ENCODE measurements at places on chromosomes 7 and 10.

- no peak for DNase-seq
These were observed 91.5 kb downstream of the TCERG1L start for GRCh38 chr10:131219955-131220489.

DNA sequence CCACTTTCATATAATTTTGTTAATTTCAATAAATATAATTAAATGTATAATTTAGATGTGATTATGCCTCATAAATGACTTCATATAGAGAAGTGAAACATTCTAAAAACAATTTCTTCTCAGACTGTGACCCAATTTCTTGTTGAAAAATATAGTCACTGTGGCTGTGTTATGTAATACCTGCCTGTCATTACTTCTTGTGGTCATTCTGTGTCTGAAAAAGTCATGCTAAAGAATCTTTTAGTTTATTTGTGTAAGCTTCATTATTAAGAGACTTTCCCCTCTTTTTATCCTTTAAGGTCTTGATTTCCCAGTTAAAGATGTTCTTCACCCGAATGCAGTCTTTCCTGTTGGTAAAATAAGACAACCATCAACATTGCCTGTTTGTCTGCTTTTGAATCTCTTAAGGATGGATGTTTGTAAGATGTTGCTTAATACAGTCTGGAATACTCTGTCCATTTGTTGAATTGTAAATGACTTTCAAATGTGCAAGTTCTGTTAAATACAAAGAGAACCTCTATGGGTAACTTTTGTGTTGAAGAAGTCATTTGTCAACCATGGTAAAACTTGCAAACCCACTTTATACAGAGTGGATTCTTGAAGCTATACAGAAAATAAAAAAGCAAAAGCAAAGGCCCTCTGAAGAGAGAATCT lies 16.0 kb downstream of the KAT6B start:
- no peak for DNase-seq

DNA sequence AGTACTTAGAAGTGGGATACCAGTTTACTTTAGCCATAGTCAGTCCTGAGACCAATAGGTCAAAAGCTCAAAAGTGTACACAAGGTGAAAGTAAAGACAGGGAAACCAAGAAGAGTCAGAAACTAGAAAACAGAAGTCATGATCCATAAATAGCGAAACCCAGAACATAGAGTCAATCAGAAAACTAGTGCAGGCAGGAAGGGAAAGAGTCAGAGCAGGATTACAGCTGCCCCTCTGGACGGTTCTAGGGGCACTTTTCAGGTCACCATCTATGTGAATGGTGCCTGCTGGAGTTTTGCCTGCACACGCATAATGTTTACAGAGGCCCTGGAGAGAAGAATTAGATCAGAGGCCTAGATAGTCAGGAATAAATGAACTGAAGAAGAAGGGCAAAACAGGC lies 22.4 kb upstream of the DMTF1 start:
- DNase-seq, result no peak

- DNase-seq, result no peak
These were observed 335.5 kb downstream of the LRRTM3 start for GRCh38 chr10:67261300-67261797.

DNA sequence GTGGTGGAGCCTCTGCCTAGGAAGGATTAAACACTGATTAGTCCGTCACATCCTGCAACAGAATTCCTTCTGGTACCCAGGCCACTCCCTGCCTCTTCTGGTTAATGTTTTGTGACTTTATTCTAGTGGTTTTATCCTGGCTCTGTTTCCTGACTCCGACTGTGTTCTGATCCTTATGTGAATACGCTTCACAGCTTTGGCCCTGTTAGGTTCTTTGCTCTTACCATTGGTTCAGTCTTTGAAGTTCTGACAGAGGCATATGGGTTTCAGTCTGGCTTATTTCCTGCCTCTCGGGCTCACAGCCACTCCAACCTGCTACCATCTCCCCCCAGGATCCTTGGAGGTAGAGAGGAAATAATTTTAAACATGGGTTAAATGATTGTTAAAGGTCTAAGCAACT lies 23.2 kb upstream of the FGL2 start:
- DNase-seq, result no peak

GRCh38 chr10:3835770-3836169 lies 50.8 kb upstream of the KLF6 start:
- DNase-seq, result no peak

DNA sequence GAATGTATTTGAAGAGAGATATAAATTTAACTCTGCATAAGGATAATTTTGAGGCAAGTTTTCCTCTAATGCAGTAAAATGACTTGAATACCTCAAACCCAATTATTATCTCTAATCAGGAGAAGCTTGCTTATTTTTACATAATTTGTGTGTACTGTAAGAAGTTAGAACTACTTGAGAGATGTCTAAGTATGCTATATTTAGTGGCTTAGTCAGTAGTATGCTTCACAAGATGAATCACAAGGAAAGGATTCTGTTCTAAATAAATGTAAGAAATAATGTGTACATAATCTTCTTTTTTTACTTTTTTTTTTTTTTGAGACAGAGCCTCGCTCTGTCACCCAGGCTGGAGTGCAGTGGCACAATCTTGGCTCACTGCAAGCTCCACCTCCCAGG lies 13.7 kb downstream of the PHTF2 start:
- no peak for DNase-seq

Data from HCT116 (cell line).